ENCODE measurements at places on chromosomes 1 and 21. TPM values are rescaled to one million over a fixed set of nuclear protein-coding genes. Genes with fewer than 3 reads are reported as not detected.
A peak's percentile ranks its signal among the peaks of the same experiment; 100 is the strongest.

DNA sequence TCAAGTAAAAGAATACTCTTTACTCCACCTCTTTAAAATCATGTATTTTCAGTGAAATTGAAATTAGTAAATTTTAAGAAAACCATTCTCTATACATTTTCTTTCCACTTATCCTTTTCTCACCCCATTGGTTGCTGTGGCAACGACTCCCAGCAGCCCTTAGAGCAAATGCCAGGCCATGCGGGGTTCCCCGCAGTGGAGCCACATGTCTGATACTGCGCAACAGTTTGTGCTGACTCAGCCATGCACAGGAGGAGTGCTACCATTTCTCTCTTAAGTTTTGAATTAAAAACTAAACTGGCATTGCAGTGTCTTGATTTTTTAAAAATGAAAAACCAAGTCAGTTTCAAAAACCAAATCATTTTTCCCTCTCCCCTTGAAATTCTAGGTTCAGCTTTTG is 214.1 kb upstream of the L1TD1 start:
- peak; percentile 36 for DNase-seq

Gene SPRR1B
- total RNA-seq = not detected

DNA sequence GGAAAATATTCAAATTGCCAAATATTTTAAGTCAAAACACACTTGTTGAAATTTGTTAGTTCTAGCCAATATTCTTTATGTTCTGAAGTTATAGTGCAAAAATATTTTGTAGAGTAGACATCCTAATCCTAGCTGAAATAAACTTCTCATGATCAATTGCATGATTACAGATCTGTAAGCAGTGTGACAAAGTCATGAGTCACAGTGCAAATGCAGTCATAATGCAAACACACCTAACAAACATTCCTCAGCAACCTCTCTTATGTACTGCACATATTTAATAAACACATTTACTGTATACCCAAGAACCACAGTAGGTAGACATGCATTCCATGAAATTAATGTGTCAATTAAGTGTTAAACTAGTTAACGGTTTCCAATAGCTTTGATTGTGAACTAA is 1857.4 kb downstream of the NCAM2 start:
- DNase-seq = no peak

GRCh38 chr21:16407403-16408240 is 677.8 kb downstream of the USP25 start:
- DNase-seq = peak; percentile 21

Gene FAM72D
- under 0.01 TPM for total RNA-seq

- DNase-seq = no peak
Measured at GRCh38 chr1:186234976-186235686, 139.9 kb downstream of the TPR start.

DNA sequence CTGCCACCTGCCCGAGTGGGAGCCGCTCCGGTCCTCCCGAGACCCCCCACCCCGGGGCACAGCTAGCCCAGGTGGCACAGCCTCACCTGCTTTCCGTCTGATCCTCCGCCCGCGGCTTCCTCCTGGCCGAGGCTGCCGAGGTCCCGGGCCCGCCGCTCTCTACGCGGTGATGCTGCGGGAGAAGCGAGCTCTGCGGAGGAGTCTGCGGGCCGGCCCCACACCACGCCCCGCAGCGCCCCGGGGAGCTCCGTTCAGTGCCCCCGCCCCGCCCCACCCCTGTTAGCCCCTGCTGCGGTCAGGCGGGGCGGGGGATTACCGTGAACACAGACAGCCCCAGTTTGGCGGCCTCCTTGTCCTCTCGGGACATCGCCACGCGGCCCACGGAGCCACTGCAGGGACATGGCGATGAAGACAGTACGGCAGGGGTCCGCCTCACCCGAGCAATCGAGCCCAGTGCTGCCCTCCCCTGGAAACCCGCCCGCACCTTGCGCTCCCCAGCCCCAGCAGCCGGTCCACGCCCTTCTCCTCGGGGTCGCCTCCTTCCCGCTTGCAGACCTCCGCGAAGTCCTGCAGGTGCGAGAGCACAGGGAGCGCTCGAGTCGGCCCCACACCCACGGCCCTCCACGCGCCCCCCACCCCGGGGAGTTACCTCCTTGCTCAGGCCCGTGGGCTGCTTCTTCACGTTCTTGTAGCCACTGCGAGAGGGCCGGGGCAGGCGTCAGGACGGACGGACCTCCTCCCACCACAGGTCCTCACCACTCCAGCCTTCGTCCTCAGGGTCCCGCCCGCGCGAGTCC is 933 bp downstream of the C1orf35 start:
- peak; percentile 95 for DNase-seq

GRCh38 chr1:88333086-88333695 is 350.9 kb upstream of the PKN2 start:
- DNase-seq = no peak
